ENCODE measurements at places on chromosomes 13 and 19.

DNA sequence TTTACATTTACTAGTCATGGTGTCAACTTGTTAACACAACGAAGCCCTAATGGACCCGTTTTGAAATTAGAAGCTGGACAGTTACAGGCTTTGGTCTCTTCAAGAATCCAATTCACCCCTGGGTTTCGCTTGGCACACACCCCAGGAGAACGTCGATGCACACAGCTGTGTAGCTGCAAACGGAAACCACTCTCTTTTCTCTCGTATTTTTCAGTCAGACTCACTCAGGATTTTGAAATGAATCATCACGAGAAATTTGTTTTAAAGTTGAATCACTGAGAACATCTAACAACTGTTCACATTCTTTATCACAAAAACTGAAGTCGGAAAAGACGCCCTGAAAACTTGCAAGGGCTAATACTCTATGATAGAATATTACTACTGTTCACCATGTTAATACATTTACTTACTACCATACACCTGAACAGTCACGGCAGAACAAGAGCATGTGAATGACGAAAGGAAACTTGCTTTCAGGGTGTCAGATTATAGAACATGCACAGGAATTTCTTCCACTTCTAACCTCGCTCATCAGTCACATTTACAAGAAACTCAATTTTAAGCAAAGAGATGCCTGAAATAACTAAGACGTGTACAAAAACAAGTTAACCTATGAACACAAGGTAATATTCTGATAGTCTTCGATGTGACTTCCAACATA is 4.7 kb downstream of the PNMA8A start:
- DNase-seq: no peak

- DNase-seq: no peak
These were observed 17.1 kb upstream of the LRCH1 start for GRCh38 chr13:46535825-46536224.

DNA sequence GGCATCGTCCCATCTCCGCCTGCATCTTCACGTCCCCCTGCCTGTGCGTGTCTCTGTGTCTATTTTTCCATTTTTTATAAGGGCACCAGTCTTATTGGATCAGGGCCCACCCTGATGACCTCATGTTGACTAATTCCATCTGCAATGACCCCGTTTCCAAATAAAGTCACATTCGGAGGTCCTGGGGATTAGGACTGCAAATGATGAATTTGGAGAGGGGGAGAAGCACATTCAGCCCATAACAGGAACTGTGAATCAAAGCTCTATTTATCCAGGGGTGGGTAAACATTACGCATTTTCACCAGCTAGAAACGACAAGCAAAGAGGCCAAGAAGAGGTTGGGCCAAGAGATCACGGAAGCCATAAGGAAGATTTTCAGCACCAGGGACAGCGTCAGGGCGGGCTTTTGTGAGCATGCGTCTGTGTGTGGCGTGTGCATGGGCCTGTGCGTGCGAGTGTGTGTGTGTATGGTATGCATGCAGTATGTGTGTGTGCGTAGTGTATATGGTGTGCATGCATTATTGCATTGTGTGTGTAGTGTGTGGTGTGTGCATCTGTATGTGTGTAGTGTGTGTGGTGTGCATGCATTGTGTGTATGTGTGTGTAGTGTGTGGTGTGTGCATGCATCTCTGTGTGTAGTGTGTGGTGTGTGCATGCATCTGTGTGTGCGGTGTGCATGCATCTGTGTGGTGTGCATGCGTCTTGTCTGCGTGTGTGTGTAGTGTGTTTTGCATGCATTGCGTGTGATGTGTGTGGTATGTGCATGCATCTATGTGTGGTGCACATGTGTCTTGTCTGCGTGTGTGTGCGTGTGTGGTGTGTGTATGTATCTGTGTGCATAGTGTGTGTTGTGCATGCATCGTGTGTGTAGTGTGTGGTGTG is 19.6 kb downstream of the CELF5 start:
- no peak for DNase-seq

DNA sequence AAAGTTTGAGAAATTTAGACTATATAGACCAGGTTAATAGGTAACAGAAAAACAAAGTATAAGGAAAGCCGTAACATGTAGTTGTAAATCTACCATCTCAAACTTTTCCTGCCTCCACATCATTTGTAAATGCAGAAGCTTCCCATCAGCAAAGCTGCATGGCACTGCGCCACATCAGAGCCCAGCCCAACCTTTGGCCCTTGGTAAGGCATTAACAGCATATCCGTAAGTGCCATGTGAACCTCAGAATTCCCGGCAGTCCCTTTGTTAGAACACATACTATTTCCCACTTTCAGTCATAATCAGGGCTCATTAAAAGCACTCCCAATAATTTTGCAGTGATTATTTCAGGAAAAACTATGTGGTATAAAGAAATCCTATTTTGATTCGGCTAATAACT is 51.6 kb downstream of the MPHOSPH8 start:
- no peak for DNase-seq

- no peak for DNase-seq
These were observed 229.4 kb downstream of the NDFIP2 start for GRCh38 chr13:79710376-79710775.

DNA sequence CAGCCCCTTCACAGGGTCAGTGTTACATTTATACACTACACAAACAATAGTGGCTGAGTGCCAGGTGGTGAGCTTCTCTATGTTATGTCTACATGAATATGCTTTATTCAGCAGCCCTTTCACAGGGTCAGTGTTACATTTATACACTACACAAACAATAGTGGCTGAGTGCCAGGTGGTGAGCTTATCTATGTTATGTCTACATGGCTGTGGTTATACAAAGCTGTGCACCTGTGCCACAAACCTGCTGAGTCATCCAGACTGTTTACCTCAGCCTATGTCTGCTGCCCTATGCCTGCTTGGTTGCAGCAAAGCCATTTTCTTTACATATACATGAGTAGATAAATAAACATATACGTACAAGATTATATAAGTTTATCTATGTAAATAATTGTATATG is 76.5 kb downstream of the ZNF726 start:
- no peak for DNase-seq

- DNase-seq: no peak
These were observed 188.5 kb upstream of the HTR2A start for GRCh38 chr13:47085346-47085745.

DNA sequence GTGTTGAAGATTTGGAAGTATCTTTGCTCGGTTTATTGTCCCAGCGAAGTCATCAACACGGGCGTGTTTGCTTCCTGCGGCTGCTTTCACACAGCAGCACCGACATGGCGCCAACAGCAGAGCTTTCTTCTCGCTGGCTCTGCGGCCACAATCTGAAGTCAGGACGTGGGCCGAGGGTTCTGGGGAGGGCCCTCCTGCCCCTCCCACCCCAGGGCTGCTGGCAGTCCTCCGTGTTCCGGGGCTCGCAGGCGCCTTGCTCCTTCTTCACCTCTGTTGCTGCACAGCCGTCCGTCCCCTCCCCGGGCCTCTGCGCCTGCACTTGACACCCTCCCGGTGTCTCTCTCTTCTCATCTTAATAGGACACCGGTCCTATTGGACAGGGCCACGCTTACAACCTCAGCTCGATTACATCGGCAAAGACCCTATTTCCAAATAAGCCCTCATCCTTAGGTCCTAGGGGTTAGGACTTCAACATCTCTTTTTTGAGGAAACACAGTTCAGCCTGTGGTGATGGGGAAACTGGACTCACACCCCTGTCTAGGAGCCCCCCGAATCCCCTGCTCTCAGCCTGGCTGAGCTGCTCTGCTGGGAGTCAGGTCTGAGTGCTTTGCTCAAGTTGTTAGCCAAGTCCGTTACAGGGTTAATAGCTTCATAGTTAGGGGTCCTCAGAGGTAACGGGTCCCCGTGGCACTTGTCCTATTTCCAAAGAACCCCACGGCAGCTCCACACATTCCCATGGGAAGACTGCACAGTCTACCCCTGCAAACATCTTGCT is 2.7 kb upstream of the TEX29 start:
- DNase-seq: no peak

GRCh38 chr19:40144947-40145748 is 46.1 kb upstream of the MAP3K10 start:
- DNase-seq: no peak

All from NCI-H524 (cell line).